Astrocyte (in vitro differentiated cells and primary cell): ENCODE measurements at places on chromosomes 5 and 9. TPM values are rescaled to one million over a fixed set of nuclear protein-coding genes. Genes with fewer than 3 reads are reported as not detected.

Gene FOXD4L5
- total RNA-seq = 0.11 TPM in 1 of 2 replicates, not detected in the other

Gene C7
- total RNA-seq = 0.66 TPM in 1 of 2 replicates, not detected in the other

Gene ZFP37
- 1.5 and 2.1 TPM in 2 replicates for total RNA-seq

Gene SMIM32
- 0.30 and 0.34 TPM in 2 replicates for total RNA-seq

DNA sequence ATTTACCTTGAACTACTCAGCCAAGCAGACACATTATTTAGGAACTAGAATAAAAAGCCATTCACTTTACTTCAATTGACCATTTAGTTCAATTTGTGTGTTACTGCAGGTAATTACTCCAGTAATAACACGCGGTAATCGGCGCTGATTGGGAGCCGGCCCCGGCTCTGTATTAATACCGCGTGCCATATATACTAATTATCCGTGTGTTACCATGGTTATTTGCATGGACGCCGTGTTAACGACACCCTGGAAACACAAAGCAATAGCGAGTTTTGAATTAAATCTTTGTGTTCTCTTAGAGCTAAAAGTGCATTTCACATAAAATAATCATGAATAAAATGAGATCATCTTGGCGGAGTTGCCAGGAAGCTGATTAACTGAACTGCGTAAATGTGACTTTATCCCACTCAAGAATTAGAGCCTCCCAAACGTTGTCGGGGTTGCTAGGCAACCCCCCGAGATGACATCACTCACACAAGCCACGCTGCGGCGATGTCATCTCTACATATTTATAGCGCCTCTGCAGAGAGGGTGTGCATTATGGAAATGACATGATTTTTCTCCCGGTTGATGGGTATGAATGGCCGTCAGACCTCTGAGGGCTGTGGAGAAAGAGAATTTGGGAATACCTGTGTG, 41.4 kb upstream of the RNU6ATAC start:
- peaks cover 17% of the 10 kb centered on the region for H3K4me1 ChIP-seq
- peak overlapping the region; percentile 74 for H3K27ac ChIP-seq
- no peaks in the 10 kb centered on the region for H3K27me3 ChIP-seq

DNA sequence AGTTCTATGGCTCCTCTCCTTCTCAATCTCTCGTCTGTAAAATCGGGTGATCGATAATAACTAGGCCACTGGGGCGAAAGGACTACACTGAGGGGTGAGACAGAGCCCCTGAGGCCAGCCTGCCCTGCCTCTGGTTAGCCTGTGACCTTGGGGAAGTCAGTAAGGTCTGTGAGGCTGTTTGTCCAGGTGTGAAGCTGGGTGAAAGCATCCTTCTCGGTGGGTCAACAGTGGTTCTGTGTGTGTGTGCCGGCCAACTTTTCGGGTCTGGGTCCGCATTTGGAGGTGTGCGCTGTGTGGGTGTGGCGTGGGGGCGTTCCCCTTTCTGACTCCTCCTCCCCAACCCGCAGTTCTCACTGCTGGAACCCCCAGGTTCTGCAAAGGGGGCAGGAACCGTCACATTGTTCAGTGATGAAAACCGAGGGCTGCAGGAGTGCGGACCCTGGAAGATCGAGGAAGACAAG, 5.0 kb upstream of the RNF44 start:
- no peak overlapping the region for H3K27ac ChIP-seq
- H3K4me3 ChIP-seq = peak overlapping the region; percentile 62
- no peaks in the 10 kb centered on the region for H3K27me3 ChIP-seq
- no peaks in the 10 kb centered on the region for H3K36me3 ChIP-seq
- H3K4me1 ChIP-seq = peaks cover 24% of the 10 kb centered on the region

DNA sequence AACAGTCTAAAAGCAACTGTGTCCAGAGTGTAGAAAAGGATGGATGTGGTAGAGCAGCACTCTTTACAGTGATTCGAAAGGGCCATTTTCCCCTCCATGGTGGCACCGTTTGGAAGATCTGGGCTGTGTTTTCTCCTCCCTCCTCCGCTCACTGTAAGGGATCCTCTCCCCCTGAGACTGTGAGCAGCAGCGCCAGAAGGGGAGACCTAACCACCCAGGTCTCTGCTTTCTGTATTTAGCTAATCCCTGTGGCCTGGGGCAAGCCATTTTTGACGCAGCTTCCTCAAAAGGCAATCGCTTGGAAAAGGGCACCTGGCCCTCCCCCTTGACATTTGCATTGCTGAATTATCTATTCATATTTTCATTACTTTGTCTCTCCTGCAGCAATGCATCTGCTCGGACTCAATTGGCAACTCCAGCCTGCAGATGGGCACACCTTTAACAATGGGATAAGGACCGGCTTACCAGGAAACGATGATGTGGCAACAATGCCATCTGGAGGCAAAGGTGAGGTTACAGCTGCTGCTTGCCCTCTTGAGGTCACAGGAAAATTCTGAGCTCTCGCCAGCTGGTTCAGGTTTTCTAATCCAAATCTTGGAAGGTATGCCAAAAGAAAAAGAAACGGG, 244.3 kb upstream of the WWC1 start:
- peaks cover 4% of the 10 kb centered on the region for H3K4me1 ChIP-seq
- H3K27me3 ChIP-seq = no peaks in the 10 kb centered on the region
- no peak overlapping the region for H3K4me3 ChIP-seq
- no peaks in the 10 kb centered on the region for H3K36me3 ChIP-seq

- H3K27me3 ChIP-seq = no peaks in the 10 kb centered on the region
- H3K36me3 ChIP-seq = no peaks in the 10 kb centered on the region
- H3K4me1 ChIP-seq = no peaks in the 10 kb centered on the region
- no peak overlapping the region for H3K4me3 ChIP-seq
Observed at GRCh38 chr5:164277720-164278119, 772.3 kb downstream of the MAT2B start.

GRCh38 chr5:111720333-111720890, 36.6 kb downstream of the NREP start:
- H3K27me3 ChIP-seq = no peaks in the 10 kb centered on the region
- H3K4me1 ChIP-seq = no peaks in the 10 kb centered on the region
- H3K27ac ChIP-seq = no peak overlapping the region
- no peak overlapping the region for H3K4me3 ChIP-seq

- H3K4me1 ChIP-seq = peaks cover 36% of the 10 kb centered on the region
- no peaks in the 10 kb centered on the region for H3K27me3 ChIP-seq
- H3K4me3 ChIP-seq = no peak overlapping the region
- no peak for DNase-seq
- no peak overlapping the region for H3K27ac ChIP-seq
Observed at GRCh38 chr9:121561385-121562222, 62.0 kb upstream of the GGTA1 start.

GRCh38 chr9:37925786-37926736, 22.1 kb upstream of the SLC25A51 start:
- H3K4me1 ChIP-seq = peaks cover 43% of the 10 kb centered on the region
- no peak overlapping the region for H3K4me3 ChIP-seq
- H3K36me3 ChIP-seq = no peaks in the 10 kb centered on the region

- peaks cover 27% of the 10 kb centered on the region for H3K36me3 ChIP-seq
Observed at GRCh38 chr9:6495466-6495865, 82.5 kb downstream of the UHRF2 start.

GRCh38 chr5:10486511-10487344, 45.0 kb downstream of the ROPN1L start:
- H3K4me3 ChIP-seq = no peak overlapping the region
- H3K27me3 ChIP-seq = peaks cover 3% of the 10 kb centered on the region
- DNase-seq = no peak
- no peaks in the 10 kb centered on the region for H3K36me3 ChIP-seq
- H3K27ac ChIP-seq = no peak overlapping the region
- H3K4me1 ChIP-seq = peaks cover 22% of the 10 kb centered on the region

GRCh38 chr5:177311723-177312648, at the start of gene MXD3:
Gene MXD3, minus strand, starts transcription at chr5:177311898. Its CDS starts 68 bp downstream, at chr5:177311830.
- peaks cover 1% of the 10 kb centered on the region for H3K36me3 ChIP-seq
- DNase-seq = peak; percentile 74
- no peaks in the 10 kb centered on the region for H3K27me3 ChIP-seq
- peaks cover 19% of the 10 kb centered on the region for H3K4me1 ChIP-seq
- H3K4me3 ChIP-seq = peak within 1 kb of the TSS; percentile 70

- H3K27me3 ChIP-seq = no peaks in the 10 kb centered on the region
- no peak for DNase-seq
- no peak overlapping the region for H3K4me3 ChIP-seq
- peaks cover 3% of the 10 kb centered on the region for H3K4me1 ChIP-seq
Observed at GRCh38 chr5:37658440-37658839, 181.4 kb downstream of the GDNF start.

DNA sequence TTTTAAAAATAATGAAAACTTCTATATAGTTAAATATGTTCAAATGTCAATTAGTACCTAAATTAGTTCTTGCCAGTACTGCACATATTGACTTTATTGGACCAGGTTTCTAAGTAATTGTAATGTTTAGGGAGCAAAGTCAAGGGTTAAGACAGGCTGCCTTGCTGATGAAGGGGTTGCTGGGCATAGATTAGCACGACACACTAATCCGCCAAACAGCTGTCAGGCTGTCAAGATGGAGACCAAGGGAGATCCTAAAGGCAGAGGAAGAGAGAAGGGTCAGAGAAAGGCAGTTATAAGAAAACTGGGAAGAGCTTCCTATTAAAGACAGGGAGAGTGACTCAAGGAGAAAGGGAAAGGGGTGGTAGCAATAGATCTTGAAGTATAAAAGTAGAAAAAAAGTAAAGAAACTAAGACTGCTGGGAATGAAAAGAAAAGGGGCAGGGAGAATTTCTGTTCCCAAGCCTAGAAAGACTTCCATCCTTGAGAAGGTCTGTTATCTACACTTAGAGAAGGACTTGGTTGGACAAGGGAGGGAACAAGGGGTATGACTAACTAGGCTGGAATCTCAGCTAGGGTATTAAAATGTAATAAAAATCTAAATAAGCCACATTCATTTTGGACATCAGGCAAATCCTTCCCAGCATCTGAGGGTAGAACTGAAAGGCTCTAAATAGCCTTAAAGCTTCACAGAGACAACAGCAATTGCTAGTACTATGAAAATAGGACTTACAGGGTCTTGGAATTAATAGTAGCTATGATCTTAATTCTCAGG, 188.7 kb downstream of the FBXL17 start:
- peaks cover 9% of the 10 kb centered on the region for H3K4me1 ChIP-seq
- no peaks in the 10 kb centered on the region for H3K36me3 ChIP-seq
- no peak overlapping the region for H3K4me3 ChIP-seq
- DNase-seq = peak; percentile 84
- no peaks in the 10 kb centered on the region for H3K27me3 ChIP-seq

DNA sequence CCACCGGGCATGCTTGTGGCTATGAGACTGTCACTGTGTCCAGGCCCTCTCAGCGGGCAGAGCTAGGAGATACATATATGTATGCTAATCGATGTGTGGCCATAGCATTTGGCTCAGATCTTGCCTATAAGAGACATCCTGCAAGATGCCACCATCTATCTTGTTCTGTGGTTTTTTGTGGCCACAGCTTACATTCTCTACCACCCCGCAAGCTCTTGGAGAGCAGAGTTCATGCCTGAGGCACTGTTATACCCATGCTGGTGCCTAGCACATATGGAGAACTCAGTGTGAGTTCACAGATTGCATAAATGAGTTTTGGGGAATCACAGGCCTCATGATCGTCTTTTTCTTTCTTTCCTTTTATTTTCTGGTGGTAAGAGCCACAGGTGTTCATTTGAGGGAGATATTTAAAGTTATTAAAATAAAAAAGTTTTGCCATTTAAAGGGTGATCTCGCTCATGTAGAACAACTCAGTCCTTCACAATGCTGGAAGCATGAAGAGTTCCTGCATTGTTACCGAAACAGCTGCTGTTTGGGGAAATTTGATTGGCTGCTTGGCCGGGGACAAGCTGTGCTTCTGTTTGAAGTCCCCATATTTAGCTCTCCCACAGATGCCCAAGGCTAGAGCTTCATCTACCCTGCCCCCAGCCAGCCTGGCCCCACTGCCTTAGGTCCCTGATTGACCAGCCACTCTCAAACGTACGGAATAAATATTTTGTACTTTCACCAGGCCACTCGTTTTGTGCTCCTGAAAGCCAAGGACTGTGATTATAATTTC, 169.2 kb upstream of the MAP1B start:
- H3K27ac ChIP-seq = no peak overlapping the region
- H3K27me3 ChIP-seq = no peaks in the 10 kb centered on the region
- H3K4me3 ChIP-seq = no peak overlapping the region
- DNase-seq = no peak
- peaks cover 5% of the 10 kb centered on the region for H3K4me1 ChIP-seq
- H3K36me3 ChIP-seq = no peaks in the 10 kb centered on the region

- no peak overlapping the region for H3K4me3 ChIP-seq
- no peak overlapping the region for H3K27ac ChIP-seq
- peaks cover 33% of the 10 kb centered on the region for H3K4me1 ChIP-seq
- H3K36me3 ChIP-seq = no peaks in the 10 kb centered on the region
- no peak for DNase-seq
Observed at GRCh38 chr5:179816401-179816795, 4.3 kb upstream of the SQSTM1 start.

- peak overlapping the region; percentile 74 for H3K4me3 ChIP-seq
- H3K27me3 ChIP-seq = no peaks in the 10 kb centered on the region
- no peaks in the 10 kb centered on the region for H3K4me1 ChIP-seq
Observed at GRCh38 chr9:112334432-112334841, 1.0 kb upstream of the PTBP3 start.

DNA sequence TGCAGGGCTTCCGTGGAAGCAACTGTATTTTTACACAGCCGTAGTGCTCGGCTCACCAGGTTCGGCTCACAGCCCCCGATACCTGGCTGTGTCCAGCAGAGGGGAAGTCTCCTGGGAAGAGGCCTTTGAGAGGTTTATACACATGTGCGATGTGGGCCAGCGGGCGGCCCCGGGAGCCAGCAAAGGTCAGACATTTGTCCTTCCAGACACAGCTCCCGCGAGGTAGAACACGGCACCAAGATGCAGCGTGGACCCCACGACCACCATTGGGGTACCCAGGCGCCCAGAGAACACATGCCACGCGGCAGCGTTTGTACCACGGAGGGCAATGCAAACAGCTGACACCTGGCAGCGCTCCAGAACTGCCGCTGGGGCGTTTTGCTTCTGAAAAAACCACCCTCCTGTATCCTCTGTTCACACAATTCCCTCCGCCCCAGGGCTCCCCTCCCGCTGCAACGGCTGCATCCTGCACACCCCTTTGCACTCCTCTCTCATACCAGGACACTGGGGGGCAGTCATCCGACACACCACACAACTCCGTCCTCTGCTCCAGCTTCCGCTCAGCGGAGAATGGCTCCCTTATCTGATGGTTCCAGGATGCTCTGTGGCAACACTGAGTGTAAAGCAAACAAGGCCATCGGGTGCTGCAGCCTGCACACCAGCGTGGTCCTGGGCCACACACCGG, 235.3 kb downstream of the SYK start:
- H3K27ac ChIP-seq = peak overlapping the region; percentile 70
- peaks cover 17% of the 10 kb centered on the region for H3K4me1 ChIP-seq
- H3K36me3 ChIP-seq = no peaks in the 10 kb centered on the region
- peaks cover 3% of the 10 kb centered on the region for H3K27me3 ChIP-seq
- peak; percentile 80 for DNase-seq
- no peak overlapping the region for H3K4me3 ChIP-seq

DNA sequence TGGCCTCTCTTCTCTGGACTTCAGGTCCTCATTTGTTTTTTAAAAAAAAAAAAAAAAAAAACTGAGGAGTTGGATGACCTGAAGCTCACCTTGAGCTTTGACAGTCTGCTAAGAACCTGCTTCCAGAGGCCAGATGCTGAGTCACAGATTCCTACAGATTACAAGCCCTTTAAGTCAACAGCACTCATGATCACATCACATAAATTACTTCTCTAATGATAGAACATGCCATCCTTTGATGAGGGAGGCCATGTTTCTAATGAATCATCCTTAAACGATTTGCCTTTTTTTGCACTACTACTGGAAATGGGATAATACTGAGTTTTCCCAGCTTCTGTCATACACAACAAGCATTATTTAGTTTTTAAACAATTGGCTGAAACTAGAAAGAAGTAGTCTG, 34.2 kb upstream of the MYOT start:
- peak; percentile 96 for DNase-seq
- no peaks in the 10 kb centered on the region for H3K36me3 ChIP-seq
- no peaks in the 10 kb centered on the region for H3K27me3 ChIP-seq
- H3K4me1 ChIP-seq = peaks cover 19% of the 10 kb centered on the region
- H3K27ac ChIP-seq = peak overlapping the region; percentile 18
